ENCODE measurements at places on chromosomes 11 and 22.

DNA sequence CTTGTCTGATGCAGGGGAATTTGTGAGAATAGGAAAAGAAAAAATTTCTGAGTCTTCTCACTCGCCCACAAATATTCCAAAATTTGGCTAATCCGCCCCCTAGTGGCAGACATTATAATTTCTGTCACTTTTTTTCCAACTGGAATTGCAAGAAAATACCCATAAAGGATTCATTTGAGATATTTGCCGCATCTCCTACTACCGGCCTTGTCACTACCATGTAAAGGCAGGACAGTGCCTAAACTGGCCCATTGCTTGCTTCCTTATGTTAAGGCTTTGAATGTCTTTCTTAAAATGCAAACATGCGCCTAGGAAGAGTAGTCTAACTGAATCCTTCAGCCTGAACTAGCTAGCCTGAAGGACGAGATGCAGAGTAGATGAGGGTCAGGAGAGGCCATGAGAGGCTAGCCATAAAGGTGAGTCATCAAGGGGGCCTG is 9.3 kb upstream of the CEP295 start:
- DNase-seq, result no peak

DNA sequence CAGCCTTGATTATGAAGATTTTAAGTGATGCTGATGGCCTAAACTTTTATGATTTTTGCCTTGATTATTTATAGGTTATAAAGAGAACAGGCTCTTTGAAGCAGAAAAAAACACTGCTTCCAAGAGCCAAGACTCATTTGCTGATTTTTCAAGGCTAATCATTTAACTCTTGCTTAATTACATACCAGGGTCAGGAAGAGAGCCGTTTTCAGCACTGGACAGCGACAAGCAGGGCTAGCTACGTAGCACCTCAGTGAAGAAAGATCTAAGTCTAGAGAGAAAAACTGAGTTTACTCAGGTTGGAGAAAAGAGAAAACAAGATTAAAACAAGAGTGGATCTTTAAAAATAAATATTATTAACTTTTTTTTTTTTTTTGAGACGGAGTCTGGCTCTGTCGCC is 615.4 kb upstream of the B3GAT1 start:
- peak; percentile 7 for DNase-seq

GRCh38 chr11:19905280-19905853 is 192.7 kb downstream of the NAV2 start:
- no peak for DNase-seq

DNA sequence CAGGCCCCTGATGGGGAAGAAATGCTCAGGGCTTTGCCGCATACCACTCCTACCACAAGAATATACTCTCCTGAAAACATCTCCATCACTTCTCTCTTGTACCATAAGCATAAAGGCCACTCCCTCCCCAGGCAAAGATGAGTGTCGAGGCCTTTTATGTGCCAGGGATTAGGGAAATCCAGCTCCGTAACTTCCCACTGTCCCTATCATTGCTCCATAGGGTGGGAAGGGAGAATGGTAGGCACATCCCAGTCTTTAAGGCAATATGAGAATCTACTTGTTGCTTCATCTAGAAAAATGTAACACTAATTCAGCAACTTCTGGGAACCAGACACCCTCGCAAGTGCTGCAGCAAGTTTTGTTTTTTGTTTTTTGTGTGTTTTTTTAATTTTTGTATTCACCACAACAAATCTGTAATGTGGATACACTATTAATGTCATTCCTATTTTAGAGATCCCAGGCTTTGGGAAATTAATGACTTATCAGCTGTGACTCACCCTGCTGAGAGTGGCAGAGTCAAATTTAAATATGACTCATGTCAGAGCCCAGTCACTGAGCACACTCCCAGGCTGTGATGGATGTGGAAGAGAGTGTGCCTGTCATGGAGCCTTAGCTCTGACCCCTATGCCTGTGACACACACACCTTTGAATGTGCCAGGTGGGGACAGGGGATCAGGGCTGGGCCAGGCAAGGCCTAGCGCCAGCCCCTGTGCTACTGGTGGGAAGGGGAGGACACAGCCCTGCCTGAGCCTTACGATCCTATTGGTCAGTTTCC is 23.4 kb downstream of the PANX1 start:
- DNase-seq, result peak; percentile 67

DNA sequence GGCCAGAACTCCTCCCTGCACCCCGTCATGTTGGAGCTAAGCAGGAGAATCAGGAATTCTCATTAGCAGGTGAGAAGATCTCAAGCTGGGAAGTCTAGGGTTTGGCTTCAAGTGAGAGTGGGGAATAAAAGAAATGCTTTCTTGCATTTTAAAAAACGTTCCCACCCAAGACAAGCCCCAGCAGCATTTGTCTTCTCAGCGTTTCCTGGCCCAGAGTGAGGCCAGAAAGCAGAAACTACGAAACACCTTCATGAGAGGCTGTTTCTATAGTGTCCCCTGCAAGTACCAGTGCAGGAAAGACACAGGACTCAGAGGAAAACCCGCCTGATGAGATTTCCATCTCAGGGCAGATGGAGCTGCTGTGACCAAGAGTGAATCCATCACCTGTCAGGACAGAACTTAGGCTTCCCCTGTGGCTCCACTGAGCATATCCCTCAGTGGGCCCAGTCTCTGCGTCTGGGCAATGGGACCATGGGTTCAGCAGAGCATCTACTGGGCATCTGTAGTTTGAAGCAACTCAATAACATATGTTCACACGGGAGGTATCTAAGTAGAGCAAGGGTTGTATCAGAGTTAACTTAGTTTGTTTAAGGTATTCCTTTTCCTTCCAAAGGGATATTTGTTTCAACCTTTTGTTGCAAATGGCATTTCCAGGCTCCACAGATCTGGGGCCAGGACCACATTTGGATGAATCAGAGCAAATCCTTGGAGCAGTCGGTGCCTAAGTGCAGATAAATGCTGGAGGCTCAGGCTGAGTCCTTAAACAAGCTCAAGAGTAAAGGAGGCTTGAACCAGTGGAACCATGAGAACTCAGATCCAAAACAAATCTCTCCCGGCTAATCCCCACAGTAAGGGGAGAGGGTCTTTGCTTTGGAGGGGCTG is 548.3 kb downstream of the MIAT start:
- DNase-seq, result no peak

GRCh38 chr11:124402326-124402922 is 3.6 kb upstream of the OR8B3 start:
- DNase-seq, result peak; percentile 35

DNA sequence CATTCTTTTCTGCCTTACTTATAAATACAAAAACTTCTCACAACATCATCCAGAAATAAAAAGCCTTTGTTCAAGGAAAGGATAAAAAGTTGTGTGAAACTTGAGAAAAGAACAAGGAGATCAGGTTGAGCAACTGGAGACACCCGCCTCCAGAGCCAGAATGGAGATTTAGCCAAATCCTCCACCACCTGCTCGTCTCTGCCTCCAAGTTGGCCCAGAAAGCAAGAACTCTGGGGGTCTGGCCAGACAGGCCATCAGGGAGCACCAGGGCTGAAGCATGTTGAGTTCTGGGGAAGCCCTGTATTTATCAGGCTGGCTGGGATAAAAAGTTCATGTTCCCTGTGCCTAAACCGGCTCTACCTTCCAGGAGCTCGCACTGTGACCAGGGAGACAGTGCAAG is 14.9 kb downstream of the SMCO4 start:
- DNase-seq, result no peak

GRCh38 chr11:27183672-27184457 is 143.2 kb downstream of the BBOX1 start:
- no peak for DNase-seq

- no peak for DNase-seq
These were observed 14.3 kb upstream of the SPI1 start for GRCh38 chr11:47392546-47393162.

DNA sequence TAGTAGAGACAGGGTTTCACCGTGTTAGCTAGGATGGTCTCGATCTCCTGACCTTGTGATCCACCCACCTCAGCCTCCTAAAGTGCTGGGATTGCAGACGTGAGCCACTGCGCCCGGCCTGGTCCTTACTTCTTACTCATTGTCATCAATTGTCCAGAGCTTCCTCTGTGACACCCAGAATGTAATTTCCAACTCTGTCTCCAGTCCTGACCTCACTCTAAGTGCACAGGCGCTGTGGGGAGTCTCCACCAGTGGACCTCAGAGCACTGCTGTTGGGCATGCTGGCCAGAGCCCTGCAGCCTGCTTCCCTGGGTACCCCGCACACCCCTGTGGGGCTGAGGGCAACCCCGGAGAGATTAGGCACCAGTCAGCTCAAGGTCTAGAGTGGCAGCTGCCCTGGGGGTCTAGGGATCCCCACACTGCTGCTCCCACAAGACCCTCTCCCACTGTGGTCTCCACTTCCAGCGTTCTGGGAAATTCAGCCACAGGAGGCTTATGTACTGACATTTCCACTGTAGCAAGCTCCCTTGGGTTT is 1140.3 kb downstream of the TBC1D22A start:
- no peak for DNase-seq

- DNase-seq, result no peak
These were observed 541.4 kb upstream of the CCDC90B start for GRCh38 chr11:83827520-83827919.
